ENCODE measurements at places on chromosomes 16 and 17. TPM values are rescaled to one million over a fixed set of nuclear protein-coding genes. Genes with fewer than 3 reads are reported as not detected.

CCL23 gene
- not detected for total RNA-seq

DNA sequence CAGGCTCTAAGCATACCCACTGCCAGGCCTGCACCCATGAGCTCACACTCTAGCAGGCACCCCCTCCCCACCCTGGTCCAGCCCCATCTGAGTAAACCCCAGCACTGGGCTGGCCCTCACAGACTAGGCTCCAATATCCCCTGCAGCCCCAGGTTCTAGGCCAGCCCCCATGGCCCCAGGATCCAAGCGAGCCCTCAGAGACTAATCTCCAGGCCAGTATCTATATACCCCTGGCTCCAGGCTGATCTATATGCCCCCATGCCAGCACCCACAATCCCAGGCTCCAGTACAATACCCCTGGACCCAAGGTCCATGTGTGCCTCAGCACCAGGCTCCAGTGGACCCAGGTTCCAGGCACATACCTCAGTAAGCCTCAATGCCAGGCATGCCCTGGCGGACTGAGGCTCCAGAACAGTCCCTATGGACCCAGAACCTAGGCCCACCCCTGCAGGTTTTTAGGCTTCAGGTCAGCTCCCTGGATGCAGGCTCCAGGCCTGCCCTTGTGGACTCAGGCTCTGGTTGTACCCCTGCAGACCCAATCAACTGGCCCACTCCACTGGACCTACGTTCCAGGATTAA, 38.5 kb downstream of the POLR3E start:
- no peak for DNase-seq

- DNase-seq, result no peak
Measured at GRCh38 chr17:67386965-67387551, 10.0 kb downstream of the PITPNC1 start.

GLP2R gene
- total RNA-seq, result not detected

FOXJ1 gene
- 4.5 TPM for total RNA-seq

KRT27 gene
- total RNA-seq, result not detected

DNA sequence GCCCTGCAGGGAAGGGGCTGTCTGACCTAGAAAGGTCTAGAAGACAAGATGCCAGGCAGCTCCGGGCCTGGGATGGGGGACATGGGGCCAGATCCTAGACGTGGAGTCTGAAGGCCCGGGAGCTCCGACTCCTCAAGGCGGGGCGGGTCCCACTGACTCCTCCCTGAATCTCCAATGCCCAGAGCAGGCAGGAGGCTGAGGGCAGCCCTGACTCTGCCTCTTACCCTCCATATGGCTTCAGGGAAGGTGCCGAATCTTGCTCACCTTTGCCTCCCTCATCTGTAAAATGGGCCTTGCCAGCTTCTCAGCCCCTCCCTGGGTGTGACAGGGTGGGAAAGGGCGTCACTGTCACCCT, 14.8 kb downstream of the VASN start:
- DNase-seq, result no peak

GRCh38 chr16:81967358-81967757, 43.9 kb downstream of the SDR42E1 start:
- no peak for DNase-seq

GRCh38 chr16:56938664-56939513, 6.9 kb downstream of the HERPUD1 start:
- DNase-seq, result no peak

DNA sequence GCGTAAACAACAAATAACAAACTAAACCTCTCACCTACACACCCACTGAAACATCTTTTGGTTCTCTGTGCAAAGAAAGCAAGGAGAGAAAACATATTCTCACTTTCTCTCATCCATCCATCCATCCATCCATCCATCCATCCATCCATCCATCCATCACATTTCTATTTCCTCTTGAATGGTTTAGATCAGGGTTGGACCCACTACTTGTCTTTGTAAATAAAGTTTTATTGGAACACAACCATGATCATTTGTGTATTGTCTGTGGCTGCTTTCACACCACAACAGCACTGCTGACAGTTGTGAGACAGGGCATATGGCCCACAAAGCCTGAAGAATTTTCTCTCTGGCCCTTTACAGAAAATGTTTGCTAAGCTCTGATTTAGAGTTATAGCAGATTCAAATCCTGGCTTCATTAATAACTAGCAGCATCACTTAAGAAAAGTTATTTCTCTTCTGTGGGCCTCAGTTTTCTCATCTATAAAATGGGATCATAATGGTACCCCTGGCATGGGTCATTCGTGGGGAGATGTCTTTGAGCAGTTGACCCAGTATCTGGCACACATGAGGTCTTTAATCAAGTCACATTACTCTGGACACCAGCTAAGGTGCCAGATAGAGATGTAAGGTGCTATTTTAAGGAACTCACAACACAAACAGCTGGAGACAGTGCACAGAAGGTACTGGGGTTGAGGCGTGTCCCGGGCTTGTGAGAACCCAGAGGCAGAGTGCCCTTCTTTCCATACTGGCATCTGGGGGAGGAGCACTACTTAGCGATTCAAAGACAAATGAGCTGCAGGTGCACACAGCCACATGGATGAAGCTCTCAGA, 146.3 kb downstream of the CMIP start:
- no peak for DNase-seq

ZSCAN10 gene
- not detected for total RNA-seq

TBC1D16 gene
- 35.4 TPM for total RNA-seq
